OCI-LY7 (cell line): ENCODE measurements at places on chromosomes 3 and 15. TPM values are rescaled to one million over a fixed set of nuclear protein-coding genes. Genes with fewer than 3 reads are reported as not detected.

Gene GOLGA8M
- total RNA-seq = not detected in 2 replicates

Gene MAPKAPK3
- 20.3 and 25.2 TPM in 2 replicates for total RNA-seq

Gene LTK
- 0.11 TPM in 2 replicates for total RNA-seq

Gene CCR3
- total RNA-seq = not detected in 2 replicates

Gene NTRK3
- total RNA-seq = 2.5 and 2.9 TPM in 2 replicates
